ENCODE measurements at places on chromosomes 6 and 20.

DNA sequence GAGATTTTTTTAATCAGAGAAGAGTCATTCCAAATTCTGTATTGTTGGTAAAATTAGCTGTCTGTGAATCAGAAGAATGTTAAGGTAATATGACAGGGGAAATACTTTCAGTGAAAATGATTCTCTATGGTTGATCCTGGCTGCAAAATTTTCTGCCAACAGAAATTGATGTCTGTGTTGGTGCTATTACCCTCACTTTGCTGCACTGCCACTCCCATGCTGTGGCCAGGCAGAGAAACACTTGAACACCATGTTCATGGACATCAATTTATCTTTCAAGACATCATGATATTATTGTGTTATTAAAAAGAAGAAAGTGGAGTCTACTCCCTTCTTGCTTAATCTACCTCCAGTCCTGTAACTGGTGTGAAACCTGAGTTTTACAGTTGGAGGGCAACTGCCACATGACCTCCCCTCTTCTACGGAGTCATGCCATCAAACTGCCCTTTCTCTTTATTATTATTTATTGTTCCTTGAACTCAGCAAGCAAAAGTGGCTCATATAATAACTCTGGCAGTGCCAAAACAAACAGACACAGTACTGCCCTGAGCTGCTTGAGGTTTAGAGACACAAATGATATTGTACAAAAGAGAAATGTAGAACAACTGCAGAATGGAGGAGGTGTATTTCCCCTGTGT lies 288.0 kb upstream of the JAG1 start:
- DNase-seq, result no peak

DNA sequence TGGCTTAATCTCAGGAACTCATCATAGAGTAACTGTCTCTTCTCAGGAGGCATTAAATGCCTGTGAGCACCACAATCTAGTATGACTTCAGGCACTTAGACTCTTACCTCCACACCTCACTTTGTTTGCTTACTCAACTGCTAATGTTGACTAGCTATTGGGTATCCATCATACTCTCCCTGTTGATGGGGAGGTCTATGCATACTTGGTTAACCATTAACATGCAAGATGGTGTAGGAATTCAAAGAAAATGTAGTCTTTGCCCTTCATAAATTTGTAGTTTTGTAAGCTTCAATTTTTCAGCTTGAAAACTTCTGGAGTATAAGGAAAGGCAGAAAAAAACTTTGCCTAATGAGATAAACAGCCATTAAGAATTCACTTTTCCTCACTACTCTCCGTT lies 501.0 kb upstream of the MARCKS start:
- DNase-seq, result no peak

- no peak for DNase-seq
Observed at GRCh38 chr6:30356536-30356935, 11.6 kb downstream of the RPP21 start.

DNA sequence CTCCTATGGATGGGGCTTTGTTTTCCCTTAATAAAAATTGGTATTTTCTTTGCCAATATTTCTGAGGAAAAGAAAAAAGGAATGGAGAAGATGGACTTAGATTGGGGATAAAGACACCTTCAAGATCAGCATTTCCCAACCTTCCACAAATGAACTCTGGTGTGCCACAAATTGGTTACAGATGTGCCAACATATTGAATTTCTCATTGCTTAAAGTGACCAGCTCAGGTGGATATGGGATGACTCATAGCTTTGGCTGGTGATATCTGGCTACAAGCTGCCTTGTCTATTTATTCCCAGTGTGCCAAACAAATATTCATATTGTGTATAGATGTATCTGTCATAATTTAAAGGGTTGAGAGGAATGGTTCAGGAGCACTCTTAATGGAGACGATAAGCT lies 32.5 kb downstream of the THEMIS start:
- no peak for DNase-seq

- peak; percentile 47 for DNase-seq
Observed at GRCh38 chr6:157222201-157222981, 100.9 kb downstream of the TMEM242 start.

GRCh38 chr6:40721271-40721952 lies 134.2 kb upstream of the LRFN2 start:
- no peak for DNase-seq

- DNase-seq, result no peak
Observed at GRCh38 chr6:148404456-148405054, 61.9 kb downstream of the SASH1 start.

DNA sequence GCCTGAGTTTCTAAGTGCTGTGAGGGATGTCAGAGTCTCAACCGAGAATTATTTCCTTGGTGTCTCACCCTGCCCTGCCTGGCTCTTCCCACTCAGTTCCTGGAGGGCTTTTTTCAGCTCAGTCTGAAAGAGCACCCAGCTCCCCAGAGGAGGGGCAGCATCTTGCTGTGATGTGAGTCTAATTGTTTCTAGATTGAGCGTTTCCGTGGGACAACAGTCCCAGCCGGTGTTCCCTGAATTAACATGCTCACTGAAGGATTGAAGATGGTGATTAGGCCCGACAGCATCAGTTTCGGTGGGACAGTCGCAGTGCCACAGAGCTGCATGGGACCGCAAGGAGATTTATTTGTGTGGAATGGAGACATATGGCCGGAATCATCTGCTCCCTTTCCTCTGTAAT lies 587.6 kb downstream of the DHX35 start:
- no peak for DNase-seq

- no peak for DNase-seq
Observed at GRCh38 chr6:107531868-107532267, 42.0 kb downstream of the SOBP start.

DNA sequence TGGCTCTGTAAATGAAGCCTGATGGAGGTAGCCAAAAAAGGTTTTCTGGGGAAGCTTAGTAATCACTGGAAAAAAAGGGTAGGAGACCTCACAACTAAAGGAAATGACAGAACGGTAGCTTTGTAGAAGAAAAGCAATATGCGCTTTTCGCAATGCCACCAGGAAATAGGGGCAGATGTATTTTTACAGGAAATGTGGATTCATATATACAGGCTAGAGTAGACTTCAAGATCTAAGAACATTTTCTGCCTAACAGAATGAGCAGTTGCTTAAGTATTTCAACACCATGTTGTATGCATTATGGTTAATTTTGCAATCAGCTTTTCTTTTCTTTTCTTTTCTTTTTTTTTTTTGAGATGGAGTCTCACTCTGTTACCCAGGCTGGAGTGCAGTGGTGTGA lies 219.6 kb downstream of the CD83 start:
- no peak for DNase-seq

DNA sequence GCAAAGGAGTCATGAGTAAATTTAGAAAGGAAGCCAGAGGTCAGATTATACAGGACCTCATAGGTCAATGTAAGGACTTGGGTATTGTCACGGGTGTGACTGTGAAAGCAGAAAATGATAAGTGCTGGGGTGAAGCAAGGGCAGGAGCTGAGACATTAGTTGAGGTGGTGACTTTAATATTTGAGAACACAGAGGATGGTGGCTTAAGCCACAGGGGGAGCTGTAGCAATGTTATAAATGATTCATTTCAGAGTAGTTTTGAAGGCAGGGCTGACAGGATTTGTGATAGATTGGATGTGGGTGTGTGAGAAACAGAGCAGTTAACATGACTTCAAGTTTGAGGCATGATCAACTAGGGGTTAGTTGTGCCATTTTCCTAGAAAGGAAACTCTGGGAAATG lies 659.9 kb downstream of the EPM2A start:
- no peak for DNase-seq

- no peak for DNase-seq
Observed at GRCh38 chr6:26027491-26028211, 59.6 kb upstream of the HFE start.

GRCh38 chr6:30720738-30721197 lies 616 bp downstream of the TUBB start:
- DNase-seq, result peak; percentile 86

DNA sequence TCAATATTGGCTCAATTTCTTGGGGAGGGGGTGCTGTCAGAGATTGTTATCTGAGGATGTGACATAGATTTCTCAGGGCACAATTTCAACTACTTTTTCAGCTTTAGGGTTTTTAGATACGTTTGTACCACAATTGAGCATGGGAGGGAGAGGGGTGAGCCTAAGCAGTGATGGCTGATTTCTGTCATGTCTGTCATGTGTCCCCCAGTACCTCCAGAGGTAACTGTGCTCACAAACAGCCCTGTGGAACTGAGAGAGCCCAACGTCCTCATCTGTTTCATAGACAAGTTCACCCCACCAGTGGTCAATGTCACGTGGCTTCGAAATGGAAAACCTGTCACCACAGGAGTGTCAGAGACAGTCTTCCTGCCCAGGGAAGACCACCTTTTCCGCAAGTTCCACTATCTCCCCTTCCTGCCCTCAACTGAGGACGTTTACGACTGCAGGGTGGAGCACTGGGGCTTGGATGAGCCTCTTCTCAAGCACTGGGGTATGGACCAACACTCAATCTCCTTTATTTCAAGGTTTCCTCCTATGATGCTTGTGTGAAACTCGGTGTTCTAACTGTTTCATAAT lies 3.4 kb downstream of the HLA-DRA start:
- DNase-seq, result no peak

DNA sequence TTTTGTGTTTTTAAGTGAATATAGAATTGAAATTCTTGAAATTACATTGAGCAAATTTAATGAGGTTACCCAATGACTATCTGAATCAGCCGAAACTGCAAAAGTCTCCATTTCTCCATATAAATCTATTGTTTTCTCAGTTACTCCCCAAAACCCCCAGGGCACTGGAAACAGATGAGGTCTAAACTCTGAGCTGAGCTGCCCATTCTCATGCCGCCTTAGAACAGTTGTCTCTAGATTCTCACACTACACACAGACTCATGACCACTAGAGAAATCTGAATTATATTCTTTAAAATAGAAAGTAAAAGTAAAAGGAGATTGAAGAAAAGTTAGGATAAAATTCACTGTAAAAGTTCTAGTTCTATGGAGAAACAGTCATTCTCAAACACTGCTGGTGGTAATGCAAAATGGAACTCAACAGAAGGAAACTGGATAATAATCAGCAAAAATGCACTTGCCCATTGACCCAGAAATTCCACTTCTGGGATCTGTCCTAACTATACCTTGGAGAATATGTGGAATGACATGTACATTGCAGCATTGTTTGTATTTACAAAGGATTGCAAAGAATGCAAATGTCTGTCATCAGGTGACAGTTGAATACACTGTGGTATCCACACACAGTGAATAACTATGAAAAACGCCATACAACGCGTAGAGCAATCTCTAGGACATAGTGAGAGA lies 125.5 kb downstream of the IPCEF1 start:
- no peak for DNase-seq

GRCh38 chr6:162772466-162772865 lies 44.7 kb downstream of the PACRG start:
- no peak for DNase-seq

- DNase-seq, result no peak
Observed at GRCh38 chr6:22756365-22756764, 187.0 kb downstream of the HDGFL1 start.

DNA sequence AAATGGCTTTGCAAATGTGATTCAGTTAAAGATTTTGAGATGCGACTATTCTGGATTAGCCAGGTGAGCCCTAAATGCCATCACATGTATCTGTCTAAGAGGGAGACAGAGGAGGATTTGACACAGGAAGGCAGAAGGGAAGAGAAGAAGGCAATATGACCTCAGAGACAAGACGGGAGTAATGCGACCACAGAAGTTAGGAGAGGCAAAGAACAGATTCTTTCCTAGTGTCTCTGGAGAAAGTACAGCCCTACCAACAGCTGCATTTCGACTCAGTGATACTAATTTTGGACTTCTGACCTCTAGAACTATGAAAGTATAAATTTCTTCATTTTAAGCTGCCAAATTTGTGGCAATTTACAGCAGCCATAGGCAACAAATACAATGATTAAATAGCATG lies 24.2 kb upstream of the TPD52L1 start:
- no peak for DNase-seq

- DNase-seq, result no peak
Observed at GRCh38 chr6:141977782-141978181, 154.9 kb upstream of the GJE1 start.

DNA sequence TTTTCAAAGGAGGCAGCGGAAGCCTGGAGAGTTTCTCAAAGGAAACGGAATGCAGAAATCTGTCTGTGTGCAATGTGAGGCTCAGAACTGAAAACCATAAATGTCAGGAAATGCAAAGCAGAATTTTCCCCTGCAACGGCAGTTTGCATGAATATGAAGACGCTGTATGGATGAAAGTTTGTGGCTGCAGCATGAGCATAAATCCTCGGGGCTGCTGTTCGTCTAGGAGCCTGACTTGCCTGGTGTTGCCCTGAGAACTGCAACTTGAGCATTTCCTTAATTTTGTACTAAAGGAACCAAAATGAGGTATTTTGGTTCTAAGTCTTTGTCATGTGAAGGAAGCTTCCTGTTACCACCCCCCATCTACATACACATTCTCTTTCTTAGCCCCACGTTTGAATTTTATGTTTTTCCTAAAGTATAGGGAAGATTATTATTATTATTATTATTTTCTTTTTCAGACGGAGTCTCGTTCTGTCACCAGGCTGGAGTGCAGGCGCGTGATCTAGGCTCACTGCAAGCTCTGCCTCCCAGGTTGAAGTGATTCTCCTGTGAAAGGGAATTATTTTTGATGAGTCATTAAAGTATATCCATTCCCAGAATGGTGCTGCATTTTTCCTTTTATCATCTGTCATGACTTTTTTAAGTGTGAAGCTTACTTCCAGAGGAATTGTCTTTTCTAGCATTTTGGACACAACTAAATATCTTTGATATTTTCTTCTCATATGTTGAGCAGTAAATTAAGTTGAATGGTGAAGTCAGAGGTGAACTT lies 33.1 kb downstream of the MTHFD1L start:
- DNase-seq, result no peak

GRCh38 chr6:98601716-98602115 lies 232.7 kb upstream of the POU3F2 start:
- DNase-seq, result no peak

DNA sequence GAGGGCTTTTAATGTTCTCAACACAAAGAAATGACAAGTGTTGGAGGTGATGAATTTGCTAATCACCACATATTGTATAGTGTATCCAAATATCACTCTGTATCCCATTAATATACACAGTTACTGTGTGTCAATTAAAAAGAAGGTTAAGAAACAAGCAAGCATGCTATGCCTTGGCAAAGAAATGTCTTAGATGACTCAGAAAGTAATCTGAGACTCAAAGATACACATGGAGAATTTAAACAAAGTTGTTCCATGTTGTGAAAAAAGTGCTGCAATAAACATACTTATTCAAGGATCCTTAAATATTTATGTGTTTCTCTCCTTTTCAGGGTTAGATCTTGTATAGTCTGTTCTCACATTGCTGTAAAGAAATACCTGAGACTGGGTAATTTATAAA lies 300.9 kb downstream of the DHX35 start:
- no peak for DNase-seq

DNA sequence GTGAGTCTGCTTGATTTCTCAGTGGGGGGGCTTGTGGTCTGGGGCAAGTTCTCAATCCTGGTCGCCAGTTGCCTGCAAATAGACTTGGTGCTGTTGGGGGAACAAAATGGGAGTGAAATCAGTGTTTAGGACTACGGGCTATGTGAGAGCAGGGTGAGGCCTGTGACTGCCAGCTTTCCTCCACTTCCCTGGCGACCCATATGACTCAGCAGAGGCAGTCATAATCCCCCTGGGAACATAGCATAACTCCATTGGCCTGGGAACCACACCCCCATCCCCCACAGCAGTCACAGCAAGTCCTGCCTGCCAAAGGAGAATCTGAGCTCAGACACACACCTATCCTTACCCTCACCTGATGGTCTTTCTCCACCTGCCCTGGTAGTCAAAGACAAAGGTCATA lies 387.9 kb downstream of the LMBRD1 start:
- DNase-seq, result no peak

GRCh38 chr6:27136077-27136644 lies 111.3 kb upstream of the PRSS16 start:
- no peak for DNase-seq
